Dorsolateral prefrontal cortex (tissue), 122 donors: ENCODE measurements at places on chromosomes 13 and 19.

DNA sequence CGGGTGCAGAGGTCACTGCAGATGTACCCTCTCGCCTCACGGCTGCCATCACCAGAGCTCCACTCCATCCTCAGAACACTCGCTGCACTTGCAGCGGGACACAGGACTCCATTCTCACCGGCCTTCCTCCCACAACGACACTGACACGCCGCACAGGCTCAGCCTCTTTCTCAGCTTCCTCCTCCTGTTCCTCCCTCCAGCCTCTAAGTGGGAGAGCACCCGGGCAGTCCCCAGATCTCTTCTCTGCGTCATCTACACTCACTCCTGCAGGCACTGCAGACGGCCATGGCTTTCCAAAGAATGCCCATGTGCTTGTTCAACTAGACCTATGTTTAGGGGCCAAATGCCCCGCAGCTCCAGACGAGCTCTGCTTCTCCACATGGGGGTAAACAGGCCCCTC, 14.3 kb upstream of the FKRP start:
- DNase-seq = no peak

DNA sequence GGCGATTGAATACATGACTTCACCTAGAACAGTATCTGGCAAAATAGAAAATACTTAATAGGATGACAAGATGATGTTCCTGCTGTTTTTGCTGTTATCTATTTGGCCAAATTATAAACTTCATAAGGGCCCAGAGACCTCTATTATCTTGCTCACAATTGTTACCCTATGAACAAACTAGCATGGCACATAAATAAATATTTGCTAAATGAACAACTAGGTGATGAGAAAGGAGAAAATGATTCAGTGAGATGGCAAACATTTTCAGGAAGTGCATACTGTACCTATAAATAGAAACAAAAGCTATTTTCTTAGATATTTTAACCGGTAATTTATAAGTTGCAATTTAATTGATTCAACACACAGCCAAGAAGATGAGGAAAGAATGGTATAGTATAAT, 78.4 kb downstream of the FAM216B start:
- no peak for DNase-seq

- no peak for DNase-seq
These were observed 1430.1 kb upstream of the SPRY2 start for GRCh38 chr13:81770868-81771505.

GRCh38 chr13:23469951-23470421, 36.5 kb upstream of the SACS start:
- DNase-seq = no peak

GRCh38 chr13:42047561-42048341, 697 bp upstream of the DGKH start:
- DNase-seq = no peak

- no peak for DNase-seq
These were observed 38.4 kb downstream of the ZDHHC20 start for GRCh38 chr13:21420706-21421105.

DNA sequence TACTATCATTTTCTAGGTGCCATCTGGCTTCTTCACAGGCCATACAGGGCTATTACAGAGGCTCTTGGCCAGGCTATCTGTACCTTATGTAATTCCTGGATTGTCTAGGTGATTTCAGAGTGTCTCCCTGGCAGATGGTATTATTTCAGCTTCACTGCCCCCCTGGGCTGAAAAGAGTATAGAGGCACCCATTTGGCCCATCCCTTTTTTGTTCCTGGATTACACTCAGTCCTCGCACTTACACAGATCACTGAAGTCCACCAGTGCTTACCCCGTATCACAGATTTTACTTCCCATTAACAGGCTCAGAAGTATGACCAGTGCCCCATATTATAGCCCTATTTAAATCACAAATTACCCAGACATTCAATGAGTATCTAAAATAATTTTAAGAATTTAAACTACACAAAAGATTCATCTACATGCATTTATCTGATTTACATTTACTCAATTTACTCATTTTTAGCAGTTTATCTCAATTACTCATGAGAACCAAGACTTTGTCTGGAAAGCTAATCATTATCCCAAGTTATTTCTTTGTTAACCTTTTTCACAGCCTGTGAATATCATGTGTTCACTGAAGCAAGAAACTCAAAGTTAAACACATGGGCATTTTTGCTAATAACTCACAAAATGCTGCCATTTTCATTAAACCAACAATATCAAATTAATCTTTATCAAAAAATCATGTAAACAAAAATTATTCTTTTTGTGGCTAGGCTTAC, 121.0 kb downstream of the PCDH20 start:
- DNase-seq = no peak

DNA sequence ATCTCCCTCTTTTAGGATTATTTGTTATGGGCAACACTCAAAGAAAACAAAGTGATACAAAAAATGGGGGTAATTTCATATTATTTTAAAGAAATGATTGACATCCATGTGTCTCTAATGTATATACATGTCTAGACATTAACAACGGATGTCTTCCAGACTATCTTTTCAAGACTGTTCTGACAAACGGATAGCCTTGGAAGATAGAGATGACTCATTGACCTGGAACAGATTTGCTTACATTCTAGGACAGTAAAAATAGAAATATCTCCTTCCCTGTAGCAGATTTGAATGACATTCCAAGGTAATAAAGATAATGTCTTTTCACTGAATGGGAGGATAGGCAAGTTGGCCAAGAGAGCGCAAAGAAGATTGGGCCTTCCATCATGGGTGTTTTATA, 26.2 kb upstream of the SLITRK6 start:
- DNase-seq = no peak
